ENCODE measurements at places on chromosomes 1 and 21. TPM values are rescaled to one million over a fixed set of nuclear protein-coding genes. Genes with fewer than 3 reads are reported as not detected.

Gene CR1L
- 0.85 TPM for total RNA-seq

Gene PPIAL4G
- total RNA-seq, result 0.05 TPM

Gene MTMR11
- 0.90 TPM for total RNA-seq

Gene C8B
- not detected for total RNA-seq

Gene HPDL
- 6.8 TPM for total RNA-seq

Gene OR2T29
- total RNA-seq, result not detected

Gene GBP2
- 60.5 TPM for total RNA-seq

Gene MARCKSL1
- total RNA-seq, result 89.0 TPM

Gene GPR137B
- total RNA-seq, result 4.2 TPM

Gene C1orf87
- total RNA-seq, result 0.09 TPM

Gene TNFRSF8
- 0.94 TPM for total RNA-seq

Gene KCND3
- 0.33 TPM for total RNA-seq

Gene CCDC181
- total RNA-seq, result 0.47 TPM

Gene GUCA2A
- 0.57 TPM for total RNA-seq

Gene SGIP1
- total RNA-seq, result 0.57 TPM

Gene HSD3B2
- 0.42 TPM for total RNA-seq

Gene SPATA1
- total RNA-seq, result 5.1 TPM

Gene MIB2
- 34.9 TPM for total RNA-seq

Gene LRRC38
- total RNA-seq, result 0.19 TPM

Gene SAMD13
- 3.7 TPM for total RNA-seq

Gene TMEM200B
- total RNA-seq, result 0.57 TPM

Gene AXDND1
- 0.19 TPM for total RNA-seq

Gene HTR6
- not detected for total RNA-seq

Gene KRTAP15-1
- total RNA-seq, result not detected

Gene SAMD11
- 0.38 TPM for total RNA-seq

Gene TAL1
- total RNA-seq, result 1.5 TPM

Gene CFHR3
- not detected for total RNA-seq

Gene YOD1
- 11.5 TPM for total RNA-seq

Gene C1orf116
- 0.05 TPM for total RNA-seq

Gene S100A8
- total RNA-seq, result 291 TPM

Gene AMY1C
- 2.5 TPM for total RNA-seq

Gene ZNF695
- 3.0 TPM for total RNA-seq

Gene OR2L3
- not detected for total RNA-seq

Gene CLIC6
- total RNA-seq, result 3.3 TPM

Gene BPNT1
- 23.8 TPM for total RNA-seq

Gene TMEM201
- 1.7 TPM for total RNA-seq

Gene KRTAP19-3
- total RNA-seq, result not detected

Gene RUNX3
- 4.9 TPM for total RNA-seq

Gene FAM177B
- 0.42 TPM for total RNA-seq

Gene C1orf141
- not detected for total RNA-seq

Gene RXFP4
- not detected for total RNA-seq

Gene SYCP1
- 0.05 TPM for total RNA-seq

Gene TDRD5
- 0.52 TPM for total RNA-seq

Gene TMCO4
- total RNA-seq, result 6.0 TPM

Gene GBP6
- total RNA-seq, result 0.61 TPM

Gene KRTAP7-1
- not detected for total RNA-seq

Gene CCDC17
- 0.90 TPM for total RNA-seq

Gene PDE4DIP
- 13.6 TPM for total RNA-seq

Gene IL20
- 0.05 TPM for total RNA-seq

Gene IFI44L
- total RNA-seq, result 49.1 TPM
